ENCODE measurements at places on chromosomes 11 and 22.

DNA sequence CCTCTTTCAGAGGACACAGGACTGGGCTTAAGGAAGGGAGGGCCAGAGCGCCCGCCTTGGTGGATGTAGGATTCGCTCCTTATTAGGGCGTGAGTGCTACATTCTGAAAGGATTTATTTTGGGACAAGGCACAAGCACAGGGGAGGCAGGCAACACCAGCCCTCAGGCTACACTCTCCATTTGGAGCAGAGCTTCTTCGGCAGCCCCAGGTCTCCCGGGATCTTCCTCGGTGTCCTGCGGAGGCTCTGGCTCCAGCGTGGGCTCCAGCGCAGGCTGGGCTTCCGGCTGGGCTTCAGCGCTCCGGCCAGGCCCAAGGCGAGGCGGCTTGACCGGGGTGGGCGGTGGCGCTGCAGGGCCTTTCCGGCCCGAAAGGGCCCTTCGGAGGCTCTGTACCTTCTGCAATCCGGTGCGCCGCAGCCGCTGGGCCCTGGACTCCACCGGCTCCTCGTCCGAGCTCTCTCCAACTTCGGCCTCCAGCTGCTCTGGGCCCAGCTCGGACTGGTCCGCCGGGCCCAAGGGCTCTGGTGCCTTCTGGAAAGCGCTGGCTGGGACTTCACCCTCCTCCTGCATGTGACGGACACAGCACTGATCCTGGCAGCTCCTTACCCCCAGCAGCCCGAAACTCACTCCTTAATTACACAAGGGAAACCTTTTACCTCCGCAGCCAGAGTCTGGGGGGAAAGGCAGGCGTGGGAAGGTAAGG lies 1.1 kb downstream of the CAVIN3 start:
- no peak for DNase-seq

- no peak for DNase-seq
These were observed 29.3 kb downstream of the PHLDB1 start for GRCh38 chr11:118636569-118637290.

DNA sequence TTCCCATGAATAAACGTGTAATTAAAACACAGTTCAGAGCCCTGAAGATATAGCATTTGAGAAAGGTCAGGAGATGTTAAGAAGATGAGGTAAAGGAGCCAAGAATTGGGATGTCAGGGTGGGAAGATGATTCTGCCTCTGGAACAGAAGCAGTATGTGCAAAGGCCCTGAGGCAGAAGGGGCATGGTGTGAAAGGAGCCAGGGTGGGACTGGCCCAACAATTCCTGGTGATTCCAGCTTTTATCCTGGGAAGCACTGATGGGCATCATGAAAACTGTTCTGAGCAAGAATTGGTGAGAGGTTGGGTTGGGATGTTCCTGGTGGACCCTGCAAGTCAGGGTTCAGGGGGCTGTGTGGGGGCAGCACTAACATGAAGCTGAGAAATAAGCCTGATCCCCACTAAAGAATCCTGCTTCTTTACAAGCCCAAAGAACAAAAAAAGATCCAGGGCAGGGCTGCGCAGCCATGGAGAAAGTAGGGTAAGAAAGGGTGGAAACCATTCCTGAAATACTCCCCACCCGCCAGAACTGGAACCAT lies 2.5 kb upstream of the FXYD6 start:
- DNase-seq, result no peak

DNA sequence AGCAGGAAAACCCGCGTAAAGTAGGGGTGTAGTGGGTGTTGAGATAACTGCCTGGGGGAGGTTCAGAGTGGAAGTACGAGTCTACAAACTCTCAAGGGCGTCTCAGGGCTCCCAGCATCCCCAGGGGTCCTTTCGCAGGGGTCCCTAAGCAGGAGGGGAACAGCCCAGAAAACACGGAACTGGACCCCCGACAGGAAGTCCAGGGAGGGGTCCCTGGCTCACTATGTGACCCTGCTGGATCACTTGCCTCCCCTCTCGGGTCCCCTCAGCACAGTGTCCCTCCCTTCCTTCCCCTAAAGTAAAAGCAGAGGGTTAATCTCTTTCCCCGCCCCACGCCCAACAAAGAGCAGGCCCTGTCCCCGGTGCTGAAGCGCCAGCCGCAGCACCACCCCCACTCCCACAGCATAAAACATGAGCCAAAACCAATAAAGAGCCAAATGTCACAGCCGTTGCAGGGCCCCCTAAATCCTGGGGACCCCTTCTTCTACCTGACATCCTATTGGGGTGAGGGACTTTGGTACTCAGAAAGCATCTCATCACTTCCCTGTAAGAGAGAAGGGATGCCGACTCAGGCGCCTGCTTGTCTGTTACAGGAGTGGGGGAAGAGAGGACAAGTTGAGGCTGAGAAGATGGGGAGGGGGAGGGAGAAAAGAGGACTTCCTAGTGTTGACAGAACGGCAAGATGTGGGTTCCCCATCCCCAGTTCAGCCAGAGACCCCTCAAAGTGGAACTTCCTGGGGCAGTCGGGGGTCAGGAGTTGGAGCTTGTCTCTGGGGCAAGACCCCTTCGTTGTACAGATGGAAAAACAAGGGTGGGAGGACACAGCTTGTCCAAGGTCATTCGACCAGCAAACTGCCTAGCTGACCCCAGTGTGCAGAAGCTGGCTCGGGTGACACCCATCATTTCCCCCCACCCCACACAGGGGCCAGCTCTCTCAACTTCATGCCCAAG lies 1.4 kb upstream of the NEFH start:
- no peak for DNase-seq

DNA sequence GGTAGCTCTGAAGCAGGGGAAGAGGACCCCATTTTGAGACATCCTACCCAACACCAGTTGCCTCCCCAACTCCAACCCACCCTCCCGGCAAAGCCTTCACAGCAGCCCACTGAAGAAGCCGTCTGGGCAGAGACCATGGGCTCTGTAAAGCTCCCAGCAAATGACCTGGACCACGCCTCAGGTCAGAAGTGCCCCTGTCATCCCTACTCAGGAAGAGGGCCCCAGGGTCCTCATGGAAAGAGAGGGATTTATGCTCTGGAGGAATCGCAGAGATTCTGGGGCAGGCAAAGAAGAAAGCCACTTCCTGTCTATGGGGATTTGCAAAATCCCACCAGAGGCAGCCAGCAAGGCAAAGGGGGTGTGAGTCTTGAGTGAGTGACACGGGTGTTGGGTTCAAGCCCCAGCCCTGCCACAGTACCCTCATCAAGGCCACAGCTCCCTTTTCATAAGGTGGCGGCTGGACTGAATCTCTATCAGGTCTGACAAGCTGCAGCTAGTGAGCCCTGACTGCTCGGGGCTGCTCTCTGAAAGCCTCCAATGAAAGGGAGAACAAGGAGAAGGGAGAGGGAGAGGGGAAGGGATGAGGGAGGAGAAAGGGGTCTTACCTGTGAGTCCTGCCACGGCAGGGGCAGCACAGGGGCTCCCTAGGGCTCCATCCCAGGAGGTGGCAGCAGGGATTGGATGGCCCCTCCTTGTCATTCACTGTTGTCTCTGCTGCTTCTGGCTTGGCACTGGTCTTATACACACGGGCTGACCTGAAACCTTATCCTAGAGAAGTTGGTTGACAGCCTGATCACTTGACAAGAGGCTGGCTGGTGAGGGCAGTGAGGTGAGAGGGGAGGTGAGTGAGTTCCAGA lies at the start of gene UCP3:
UCP3 (minus strand) TSS at position 713 of the 857 bp plus-strand sequence. CDS start 2,043 bp downstream, outside the sequence.
- DNase-seq, result no peak

Measured in stimulated activated CD8-positive, alpha-beta memory T cell treated with anti-CD3 and anti-CD28 coated beads, Interleukin-7, amount 100 ng/mL, for 48 hours (primary cell).